ENCODE measurements at places on chromosomes 4 and X.
A peak's percentile ranks its signal among the peaks of the same experiment; 100 is the strongest.

DNA sequence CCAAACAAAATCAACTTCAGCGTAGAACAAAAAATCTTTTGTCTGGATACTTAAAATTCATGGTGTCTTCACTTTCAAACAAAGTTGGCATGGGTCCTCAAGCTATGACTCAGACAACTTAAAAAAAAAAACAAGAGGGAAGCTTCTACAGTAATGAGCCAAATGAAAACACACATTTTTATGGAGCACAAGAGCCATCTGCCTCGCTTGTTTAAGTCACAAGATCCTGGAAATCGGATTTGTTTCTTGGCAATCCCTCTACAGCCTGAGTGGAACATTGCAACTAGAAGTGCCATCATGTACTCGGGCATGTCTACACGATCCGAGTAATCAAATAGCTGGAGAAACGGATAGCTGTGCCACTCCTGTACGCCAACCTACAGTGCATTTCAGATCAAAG is 22.6 kb downstream of the LAMP2 start:
- DNase-seq: no peak

- DNase-seq: no peak
These were observed 7.4 kb upstream of the TNIP2 start for GRCh38 chr4:2763511-2763967.

GRCh38 chr4:187236209-187236890 is 512.7 kb upstream of the FAT1 start:
- no peak for DNase-seq

DNA sequence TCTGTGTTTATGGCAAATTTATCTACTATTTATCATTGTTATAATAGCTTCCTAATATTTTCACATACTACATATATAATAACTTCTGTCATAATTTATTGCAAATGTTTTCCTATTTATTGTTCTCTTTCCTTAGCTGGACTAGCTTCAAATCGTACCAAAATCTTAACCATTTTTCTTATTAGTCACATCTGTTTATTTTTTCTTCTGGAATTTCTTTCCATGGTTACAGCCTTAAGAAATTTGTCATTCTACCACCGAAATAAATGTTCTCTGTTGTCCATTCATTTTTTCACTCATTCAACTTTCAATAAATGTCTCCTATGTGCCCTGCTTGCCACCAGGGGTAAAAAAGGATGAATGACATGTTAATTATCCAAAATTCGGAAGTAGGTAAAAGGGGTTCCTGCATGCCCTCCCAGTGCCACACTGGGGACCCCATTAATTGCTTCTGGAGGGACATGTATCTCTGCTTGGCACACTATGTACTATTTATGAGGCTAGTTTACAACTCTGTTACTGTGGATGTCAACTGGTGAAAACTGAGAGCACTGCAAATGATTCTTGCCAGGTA is 182.1 kb downstream of the SH3KBP1 start:
- DNase-seq: no peak

DNA sequence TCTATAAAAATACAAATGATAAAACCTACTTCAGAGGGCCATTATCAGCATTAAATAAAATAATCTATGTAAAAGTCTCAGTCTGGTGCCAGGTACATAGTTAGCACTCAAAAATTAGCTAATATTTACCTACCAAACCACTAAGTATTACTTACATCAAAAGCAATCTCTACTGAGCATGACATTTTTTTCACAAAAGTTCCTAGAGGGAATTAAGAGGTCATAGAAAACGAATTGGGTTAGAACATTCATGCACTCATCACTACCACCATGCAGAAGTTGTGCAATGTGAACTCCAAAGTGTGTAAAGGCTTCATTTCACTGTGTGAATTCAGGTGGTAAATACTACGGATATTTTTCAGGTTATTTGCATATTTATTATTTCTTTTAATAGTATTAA is 209.5 kb upstream of the FGF13 start:
- DNase-seq: no peak

DNA sequence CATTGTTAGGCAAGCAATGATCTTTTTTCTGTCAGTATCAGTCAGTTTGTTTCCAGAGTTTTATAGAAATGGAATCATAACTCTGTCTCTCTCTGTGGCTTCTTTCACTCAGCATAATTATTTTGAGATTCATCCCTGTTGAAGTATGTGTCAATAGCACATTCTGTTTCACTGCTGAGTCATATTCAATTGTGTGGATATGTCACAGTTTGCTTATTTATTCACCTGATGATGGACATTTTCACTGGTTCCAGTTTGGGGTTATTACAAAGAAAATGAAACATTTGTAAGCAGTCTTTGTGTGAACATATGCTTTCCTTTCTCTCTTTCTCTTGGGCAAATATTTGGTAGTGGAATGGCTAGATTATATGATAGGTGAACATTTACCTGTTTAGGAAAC is 10.2 kb upstream of the ZNF718 start:
- DNase-seq: no peak

GRCh38 chr4:153002110-153002509 is 66.0 kb downstream of the FHDC1 start:
- no peak for DNase-seq

DNA sequence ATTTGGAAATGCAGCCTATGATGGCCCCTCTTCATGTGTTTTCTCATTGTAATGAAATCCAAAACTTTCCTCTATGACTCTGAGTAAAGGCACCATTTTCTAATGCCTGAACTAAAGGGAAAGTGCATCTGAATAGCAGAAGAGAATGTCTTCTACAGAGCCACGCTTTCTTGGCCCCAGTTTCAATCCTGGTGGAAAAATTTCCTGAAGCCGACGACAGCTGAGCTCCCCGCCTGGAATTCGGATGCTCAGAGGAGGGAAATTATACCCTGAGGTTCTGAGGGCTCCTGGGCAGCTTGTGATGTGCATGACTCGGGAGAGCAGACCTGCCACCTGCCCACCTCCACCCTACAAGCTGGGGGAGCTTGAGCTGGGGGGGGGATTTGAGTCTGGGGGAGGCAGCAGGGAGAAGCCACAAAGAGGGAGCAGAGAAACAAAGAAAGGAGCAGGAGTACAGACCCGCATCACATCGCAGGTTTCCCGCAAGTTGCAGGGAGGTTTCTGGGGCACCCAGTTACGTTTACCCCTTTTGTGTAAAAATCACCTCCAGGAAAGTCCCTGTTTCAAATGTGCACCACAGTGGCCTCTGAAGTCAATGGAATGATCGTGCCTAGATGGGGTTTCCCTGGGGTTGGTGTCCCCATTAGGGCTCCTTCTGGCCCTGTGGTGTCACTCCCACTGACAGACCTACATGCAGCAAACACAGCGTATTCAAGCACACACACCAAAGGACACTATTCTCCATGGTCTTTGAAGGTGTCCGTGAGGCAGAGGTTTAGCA is 145.6 kb upstream of the RBPJ start:
- no peak for DNase-seq

GRCh38 chr4:17494258-17495190 is 17.4 kb downstream of the QDPR start:
- peak; percentile 6 for DNase-seq

- DNase-seq: no peak
These were observed 400.6 kb upstream of the NR3C2 start for GRCh38 chr4:148842843-148843242.

GRCh38 chr4:45147866-45148265 is 421.5 kb upstream of the GNPDA2 start:
- no peak for DNase-seq

GRCh38 chrX:119042040-119042439 is 30.8 kb upstream of the CT47C1 start:
- DNase-seq: no peak

DNA sequence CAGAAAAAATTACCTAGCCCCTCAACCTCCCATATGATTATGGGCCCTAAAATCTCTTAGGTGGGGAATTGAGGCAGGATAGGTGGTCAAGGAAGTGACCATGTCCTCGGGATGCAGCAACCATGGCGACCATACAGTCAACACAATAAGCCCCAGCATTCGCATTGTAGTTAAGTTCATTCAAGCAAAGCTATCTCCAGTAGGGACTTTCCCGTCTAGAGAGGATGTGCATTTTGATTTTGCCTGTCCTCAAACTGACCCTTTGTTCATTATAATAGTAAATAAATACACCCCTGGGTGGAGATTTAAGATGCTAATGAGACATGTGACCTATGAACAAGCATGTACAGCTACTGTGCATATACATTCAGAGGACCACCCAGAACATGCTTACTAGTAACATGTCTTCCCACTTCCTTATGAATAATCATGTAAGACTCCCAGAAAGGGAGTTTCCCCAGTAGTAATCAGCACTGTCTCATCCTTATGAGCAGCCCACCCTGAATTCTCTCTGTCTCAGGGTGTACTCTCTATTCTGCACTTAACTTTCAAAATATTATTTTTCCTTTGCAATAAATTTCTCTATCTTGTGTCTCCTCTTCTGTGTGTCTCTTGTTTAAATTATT is 74.3 kb downstream of the NUDT11 start:
- no peak for DNase-seq

GRCh38 chrX:136106920-136107528 is 40.3 kb upstream of the FHL1 start:
- no peak for DNase-seq

GRCh38 chr4:21964762-21965319 is 16.3 kb upstream of the KCNIP4 start:
- DNase-seq: no peak

- no peak for DNase-seq
These were observed 1.4 kb downstream of the COQ2 start for GRCh38 chr4:83283181-83283580.

DNA sequence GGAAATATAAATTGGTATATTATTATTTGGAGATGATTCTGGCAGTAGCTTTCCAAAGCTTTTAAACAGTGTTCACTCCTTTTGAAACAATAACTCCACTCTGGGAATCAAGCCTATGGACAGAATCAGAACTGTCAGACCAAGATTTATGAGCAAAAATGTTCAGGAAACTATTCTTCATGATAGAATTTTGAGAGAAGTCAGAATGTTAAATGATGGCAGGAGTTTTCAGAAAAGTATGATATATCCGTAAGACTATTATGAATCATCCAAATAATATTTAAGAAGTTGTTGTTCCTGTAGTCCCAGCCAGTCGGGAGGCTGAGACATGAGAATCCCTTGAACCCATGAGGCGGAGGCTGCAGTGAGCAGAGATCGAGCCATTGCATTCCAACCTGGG is 50.5 kb upstream of the ADGRG2 start:
- DNase-seq: no peak

DNA sequence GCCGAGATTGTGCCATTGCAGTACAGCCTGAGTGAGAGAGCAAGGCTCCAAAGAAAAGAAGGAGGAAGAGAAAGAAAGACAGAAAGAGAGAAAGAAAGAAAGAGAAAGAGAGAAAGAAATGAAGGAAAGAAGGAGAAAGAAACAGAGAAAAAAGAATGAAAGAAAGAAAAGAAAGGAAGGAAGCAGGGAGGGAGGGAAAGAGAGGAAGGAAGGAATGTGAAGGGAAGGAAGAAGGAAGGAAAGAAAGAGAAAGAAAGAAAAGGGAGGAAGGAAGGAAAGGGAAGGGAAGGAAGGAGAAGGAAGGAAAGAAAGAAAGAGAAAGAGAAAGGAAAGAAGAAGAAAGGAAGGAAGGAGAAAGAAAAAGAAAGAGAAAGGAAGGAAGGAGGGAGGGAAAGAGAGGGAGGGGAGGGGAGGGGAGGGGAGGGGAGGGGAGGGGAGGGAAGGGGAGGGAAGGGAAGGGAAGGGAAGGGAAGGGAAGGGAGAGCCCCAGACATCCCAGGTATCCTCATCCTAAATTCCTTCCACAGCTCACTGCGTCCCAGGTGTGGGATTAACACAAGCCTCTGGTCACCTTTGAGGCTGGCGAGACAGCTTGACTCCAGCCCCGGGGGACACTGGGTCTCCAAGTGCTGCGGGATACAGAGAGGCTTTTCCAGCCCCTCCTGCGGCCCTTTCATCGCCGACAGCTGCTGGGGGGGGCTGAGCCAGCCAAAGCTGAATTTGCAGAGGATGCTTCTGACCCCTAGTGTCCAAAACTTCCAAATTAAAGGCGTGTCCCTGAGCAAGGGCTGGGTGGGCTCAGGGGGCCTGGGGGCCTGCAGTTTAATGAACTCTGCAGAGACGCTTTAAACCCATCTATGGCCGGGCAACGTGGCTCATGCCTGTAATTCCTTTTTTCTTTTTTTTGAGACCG is 24.2 kb upstream of the CSF2RA start:
- no peak for DNase-seq

Data from stimulated activated CD8-positive, alpha-beta memory T cell treated with anti-CD3 and anti-CD28 coated beads, Interleukin-7, amount 100 ng/mL, for 48 hours (primary cell).